ENCODE measurements at places on chromosomes 11 and 22.
A peak's percentile ranks its signal among the peaks of the same experiment; 100 is the strongest.

- peak; percentile 22 for DNase-seq
Observed at GRCh38 chr22:30425616-30426387, at the start of gene MTFP1. MTFP1 (plus strand) TSS chr22:30425768; CDS start chr22:30425880, 112 bp downstream.

- no peak for DNase-seq
Observed at GRCh38 chr22:23060612-23061400, 9.5 kb upstream of the GNAZ start.

GRCh38 chr11:45543808-45544422 lies 121.5 kb downstream of the CHST1 start:
- DNase-seq, result no peak

DNA sequence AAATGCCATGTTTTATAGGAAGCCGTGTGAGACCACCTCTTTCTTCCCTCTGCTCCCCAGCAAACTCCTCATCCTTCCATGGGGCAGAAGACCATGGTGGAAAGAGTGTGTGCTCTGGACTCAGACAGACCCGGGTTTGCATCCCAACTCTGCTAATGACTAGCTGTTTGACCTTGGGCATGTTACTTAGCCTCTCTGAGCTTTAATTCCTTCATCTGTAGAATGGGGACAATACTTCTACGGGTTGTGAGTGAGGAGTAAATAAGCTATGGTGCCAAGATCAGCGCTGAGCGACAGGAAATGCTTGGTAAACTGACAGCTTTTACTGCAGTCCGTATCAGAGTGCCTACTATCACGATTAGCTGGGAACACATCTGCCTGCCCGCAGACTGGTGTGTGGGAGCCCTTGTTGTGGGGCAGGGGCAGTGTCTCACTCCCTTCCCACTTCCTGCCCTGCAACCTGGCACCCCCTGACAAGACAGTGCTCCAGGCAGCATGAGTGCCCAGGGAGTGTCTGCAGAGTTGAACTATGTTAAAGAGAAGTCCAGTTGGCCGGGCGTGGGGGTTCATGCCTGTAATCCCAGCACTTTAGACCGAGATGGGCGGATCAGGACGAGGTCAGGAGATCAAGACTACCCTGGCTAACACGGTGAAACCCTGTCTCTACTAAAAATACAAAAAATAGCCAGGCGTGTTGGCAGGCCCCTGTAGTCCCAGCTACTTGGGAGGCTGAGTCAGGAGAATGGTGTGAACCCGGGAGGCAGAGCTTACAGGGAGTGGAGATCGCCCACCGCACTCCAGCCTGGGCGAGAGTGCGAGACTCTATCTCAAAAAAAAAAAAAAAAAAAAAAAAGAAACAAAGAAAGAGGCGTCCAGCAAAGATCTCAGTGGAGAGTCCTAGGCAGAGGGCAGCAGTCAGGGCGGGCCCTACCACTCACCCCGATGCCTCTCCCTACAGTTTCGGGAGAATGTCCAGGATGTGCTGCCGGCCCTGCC lies 2.2 kb downstream of the SEC14L2 start:
- no peak for DNase-seq

- DNase-seq, result no peak
Observed at GRCh38 chr22:22682807-22683667, 38.6 kb downstream of the GGTLC2 start.

DNA sequence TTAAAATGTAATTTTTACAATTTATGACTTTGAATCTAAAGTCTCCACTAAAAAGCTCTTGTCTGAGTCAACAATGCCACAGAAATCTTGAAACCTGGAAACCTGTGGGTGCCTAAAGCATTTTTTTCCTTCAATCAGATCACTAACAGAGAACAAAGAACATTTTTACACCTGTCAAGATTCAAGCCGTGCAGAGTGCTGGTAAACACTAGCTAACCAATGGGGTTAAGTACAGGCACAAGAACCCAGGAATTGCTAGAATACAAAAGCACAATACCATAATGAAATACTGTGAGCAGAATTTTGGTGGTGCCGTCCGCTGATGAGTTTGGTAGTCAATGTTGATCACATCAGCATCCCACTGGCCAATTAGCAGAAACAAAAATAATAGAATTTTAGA lies 380.3 kb upstream of the PITPNB start:
- no peak for DNase-seq

GRCh38 chr11:92751594-92751993 lies 217.9 kb upstream of the MTNR1B start:
- no peak for DNase-seq

GRCh38 chr11:6568191-6568918 lies 35.1 kb downstream of the RRP8 start:
- DNase-seq, result no peak

DNA sequence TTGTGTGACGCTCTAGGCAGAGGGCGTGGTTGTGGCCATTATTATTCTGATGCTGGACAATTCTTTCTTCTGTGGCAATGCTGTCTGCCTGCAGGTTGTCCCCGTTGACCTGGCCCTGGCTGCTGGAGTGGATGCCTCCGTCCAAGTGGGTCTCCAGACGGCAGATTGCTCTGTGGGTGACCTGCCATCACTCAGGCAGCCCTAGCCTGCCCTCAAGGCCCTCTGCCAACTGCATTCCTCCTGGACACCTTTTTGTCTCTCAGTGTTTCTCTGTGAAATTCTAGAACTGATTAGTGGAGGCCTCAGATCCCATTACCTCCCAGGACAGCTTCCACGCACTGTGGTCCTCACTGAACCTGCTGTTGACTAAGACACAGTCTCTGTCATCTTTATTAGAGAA lies 86.7 kb downstream of the TBC1D22A start:
- DNase-seq, result no peak

DNA sequence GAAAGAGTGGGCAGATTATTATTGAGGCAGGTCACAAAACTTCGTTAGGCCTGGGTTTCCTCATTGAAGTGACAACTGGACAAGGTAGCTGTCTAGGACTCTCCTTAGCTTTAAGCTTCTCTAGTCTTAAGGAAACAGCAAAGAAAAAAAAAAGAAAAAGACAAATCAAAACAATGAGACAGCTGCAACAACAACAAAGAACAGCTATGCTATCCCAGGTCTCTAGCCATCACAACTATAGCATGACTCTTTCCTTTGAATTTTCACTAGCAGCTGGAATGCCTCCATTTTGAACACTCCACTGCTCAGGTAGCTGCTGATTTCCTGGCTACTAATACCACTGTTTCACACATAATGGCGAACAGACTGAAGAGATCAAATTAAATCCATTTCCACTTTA lies 302.4 kb upstream of the SORL1-AS1 start:
- DNase-seq, result no peak

- no peak for DNase-seq
Observed at GRCh38 chr11:58503361-58503856, 4.5 kb downstream of the OR5B21 start.

GRCh38 chr11:117717485-117718314 lies 79.3 kb downstream of the DSCAML1 start:
- DNase-seq, result peak; percentile 87

GRCh38 chr11:13375798-13376197 lies 87.2 kb downstream of the BTBD10 start:
- DNase-seq, result no peak

- no peak for DNase-seq
Observed at GRCh38 chr11:28833670-28834069, 725.5 kb downstream of the METTL15 start.

- DNase-seq, result no peak
Observed at GRCh38 chr11:122491509-122491908, 164.0 kb upstream of the UBASH3B start.

DNA sequence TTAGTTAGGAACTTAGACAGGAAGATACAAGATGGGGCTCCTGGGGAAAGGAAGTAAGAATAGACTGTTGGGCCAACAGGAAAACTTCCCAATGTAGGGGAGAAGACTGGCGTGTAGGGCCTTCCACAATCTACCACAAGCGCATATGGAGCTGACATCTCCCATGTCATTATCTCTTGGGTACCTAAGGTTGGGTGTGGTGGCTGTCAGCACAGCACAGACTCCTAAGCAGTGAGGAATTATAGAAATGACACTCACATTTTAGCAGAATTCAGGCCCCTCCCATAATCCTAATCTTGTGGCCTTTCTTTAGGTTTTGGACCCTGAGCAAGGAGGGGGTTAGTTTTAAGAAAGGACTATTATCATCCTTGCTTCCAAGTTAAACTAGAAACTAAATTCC lies 11.6 kb downstream of the TRIM21 start:
- DNase-seq, result no peak

DNA sequence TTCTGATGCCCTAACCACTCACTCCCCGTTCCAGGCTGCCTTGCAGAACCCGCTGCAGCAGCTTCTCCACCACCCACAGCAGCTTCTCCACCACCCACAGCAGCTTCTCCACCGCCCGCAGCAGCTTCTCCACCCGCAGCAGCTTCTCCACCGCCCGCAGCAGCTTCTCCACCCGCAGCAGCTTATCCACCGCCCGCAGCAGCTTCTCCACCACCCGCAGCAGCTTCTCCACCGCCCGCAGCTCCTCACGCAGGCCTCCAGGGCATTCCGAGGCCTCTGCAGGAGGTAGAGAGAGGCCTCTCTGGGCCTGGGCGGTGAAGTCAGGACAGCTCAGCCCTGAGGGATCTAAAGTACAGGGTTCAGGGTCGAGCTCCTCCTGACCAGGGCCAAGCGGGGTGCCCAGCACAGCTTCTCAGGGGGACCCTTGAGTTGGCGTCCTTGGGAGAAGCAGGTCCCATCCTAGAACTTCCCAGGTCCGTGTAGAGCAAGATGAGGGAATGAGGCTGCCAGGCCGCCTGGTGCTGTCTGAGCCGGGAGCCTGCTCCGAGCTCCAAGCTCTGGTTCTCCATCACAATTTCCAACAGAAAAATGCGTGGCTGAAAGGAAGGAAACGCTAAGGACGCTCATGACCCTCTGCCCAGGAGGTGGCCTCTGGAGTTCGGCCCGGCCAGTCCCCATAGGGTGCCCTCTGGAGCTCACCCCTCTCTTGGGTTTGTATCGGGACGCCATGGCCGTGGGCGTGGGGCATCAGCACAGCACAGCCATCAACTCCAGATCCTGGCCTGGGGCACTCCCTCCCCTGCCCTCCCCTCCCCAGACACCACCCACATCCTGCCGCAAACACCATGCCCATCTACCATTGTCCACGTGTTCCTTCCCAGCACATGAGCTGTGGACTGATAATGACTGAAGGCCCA lies 528.6 kb downstream of the BRD1 start:
- no peak for DNase-seq

DNA sequence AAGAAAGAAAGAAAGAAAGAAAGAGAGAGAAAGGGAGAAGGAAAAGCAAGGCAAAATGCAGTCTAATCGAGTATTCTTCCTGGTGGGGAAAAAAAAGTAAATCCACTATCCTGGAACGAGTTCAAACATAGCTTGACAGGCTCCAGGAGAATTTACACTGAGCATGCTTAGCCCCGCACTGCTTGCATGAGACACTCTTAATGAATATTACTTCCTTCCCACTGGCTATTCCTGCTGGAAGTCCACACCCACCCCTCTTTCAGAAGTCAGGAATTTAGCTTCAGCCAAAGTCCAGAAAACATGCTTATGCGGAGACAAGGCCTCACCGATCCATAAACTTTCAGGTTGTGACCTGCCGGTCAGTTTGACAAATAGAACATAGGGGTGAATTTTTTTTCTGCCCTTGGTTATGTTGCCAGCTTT lies 251.8 kb upstream of the BLID start:
- no peak for DNase-seq

DNA sequence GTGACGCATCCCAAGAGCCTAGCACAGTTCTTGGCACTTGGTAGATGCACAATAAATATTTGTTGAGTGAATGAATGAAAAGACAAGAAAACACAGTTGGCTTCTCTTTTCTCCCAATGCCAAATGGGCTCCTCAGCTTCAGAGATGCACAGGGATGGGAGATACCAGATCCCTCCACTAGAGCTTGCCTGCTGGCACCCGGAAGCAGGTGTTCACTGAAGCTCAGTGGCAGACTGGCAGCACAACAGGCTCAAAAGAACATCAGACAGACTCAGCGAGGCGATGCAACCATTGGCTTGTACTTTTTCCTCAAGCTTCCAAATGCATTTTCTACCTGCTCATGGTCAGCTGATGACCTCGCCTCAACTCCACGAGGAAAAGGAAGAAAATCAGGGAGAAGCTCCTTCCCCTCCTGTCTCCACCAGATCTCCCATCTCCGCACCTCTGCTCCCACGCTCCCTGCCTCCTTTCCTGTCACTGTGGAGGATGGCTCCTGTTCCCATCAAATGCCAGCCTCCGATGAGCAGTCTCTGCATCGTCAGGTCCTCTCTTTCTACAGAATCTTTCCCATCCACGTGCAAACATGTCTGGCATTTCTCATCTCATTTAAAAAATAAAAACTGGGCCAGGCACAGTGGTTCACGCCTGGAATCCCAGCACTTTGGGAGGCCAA lies 5.8 kb downstream of the RAPSN start:
- DNase-seq, result peak; percentile 12

GRCh38 chr11:46917762-46918082 lies 628 bp downstream of the LRP4 start:
- no peak for DNase-seq

DNA sequence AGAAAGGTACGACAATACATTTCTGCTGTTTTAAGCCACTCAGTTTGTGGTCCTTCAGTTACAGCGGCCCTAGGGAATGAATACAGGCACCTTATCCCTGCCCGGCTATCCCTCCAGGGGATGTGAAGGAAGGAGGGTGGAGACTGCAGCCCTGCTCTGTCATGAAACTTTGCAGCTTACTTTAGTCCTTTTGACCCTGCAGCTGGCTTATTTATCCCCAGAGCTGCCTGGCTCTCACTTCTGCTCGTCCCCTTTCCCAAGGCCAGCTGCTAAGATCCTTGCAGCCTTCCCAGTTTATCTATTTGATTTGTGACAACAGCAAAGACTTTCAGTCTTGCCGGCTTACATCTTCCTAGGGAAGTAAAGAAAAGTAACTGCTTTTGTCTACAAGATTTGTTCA lies 55.2 kb downstream of the SC5D start:
- no peak for DNase-seq

GRCh38 chr11:129652835-129653234 lies 162.8 kb upstream of the TMEM45B start:
- no peak for DNase-seq

DNA sequence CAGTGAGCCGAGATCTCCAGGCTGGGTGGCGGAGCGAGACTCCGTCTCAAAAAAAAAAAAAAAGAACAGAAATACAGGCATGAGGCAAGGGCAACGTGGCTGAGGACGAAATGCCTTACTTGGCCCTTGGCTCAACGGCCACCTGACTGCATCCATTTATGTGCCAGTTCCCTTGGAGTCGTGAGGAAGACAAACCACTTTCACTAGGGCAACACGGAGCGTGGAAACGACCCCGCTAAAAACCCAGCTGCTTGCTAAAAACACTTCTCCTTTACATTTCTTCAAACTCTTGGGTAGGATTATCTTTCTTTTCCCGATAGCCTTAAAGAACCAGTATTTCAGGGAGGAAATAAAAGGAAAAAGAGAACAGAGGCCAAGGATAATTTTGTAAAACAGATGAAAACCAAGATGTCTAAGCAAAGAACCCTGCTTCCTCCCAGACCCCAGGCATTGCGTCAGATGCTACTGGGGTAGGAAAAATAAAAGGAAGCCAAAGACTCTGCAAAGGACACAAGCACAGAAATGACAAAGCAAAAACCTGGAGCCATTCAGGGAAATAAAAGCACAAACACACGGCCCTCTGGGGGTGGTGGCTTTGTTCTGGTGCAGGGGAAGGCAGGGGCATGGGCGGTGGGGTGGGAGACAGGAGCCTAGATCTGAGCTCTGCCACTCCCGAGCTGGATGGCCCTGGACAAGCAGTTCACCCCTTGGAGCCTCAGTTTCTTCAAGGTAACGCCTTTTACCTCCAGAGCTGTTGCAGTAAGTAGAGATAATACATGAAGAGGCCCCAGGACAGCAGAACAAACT lies 37.0 kb downstream of the PC start:
- DNase-seq, result peak; percentile 28

GRCh38 chr11:31233425-31233824 lies 136.1 kb downstream of the DCDC1 start:
- no peak for DNase-seq

GRCh38 chr11:118223570-118223969 lies 1.2 kb downstream of the JAML start:
- DNase-seq, result no peak

Measured in hypothalamus (tissue), 51 donors.